ENCODE measurements at places on chromosomes 2 and 18.
A peak's percentile ranks its signal among the peaks of the same experiment; 100 is the strongest.

DNA sequence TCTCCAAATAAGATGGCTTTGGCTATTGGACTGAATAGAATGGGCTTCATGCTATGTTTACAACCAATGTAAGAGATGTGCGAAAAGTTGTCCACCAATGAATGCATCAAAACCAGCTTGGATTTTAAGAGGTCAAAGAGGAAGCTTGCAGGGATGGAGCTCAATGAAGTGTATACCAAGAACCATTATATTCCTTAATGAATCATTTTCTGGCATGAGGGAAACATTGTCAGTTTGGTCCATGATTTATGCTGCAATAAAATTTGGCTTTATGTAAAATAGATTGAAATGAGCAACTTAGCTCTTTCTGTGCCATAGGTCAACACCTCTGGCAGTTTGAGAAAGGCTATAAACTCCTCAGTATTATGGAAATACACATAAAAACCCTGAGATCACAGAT is 107.3 kb downstream of the SH3BP4 start:
- DNase-seq, result no peak

- DNase-seq, result peak; percentile 57
These were observed 239.0 kb upstream of the MMADHC start for GRCh38 chr2:149826471-149827125.

DNA sequence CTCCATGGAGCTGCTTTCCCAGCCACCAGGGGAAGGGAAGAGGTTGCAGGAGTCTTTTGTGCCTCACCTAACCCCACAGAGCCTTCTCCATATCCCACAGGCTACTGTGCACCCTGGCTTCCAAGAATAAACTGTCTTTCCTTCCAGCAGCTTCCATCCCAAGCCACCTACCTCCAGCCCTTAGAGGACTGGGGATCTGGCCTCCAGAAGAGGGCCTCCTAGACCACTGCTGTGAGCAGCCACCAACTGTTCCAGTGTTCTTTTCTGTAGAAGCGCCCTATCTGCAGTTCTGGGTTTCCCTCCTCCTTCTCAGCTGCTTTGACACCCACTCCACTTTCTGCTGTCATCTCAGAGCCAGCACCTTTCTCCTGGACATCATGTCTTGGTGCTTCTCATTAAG is 30.7 kb upstream of the REG3G start:
- DNase-seq, result no peak

DNA sequence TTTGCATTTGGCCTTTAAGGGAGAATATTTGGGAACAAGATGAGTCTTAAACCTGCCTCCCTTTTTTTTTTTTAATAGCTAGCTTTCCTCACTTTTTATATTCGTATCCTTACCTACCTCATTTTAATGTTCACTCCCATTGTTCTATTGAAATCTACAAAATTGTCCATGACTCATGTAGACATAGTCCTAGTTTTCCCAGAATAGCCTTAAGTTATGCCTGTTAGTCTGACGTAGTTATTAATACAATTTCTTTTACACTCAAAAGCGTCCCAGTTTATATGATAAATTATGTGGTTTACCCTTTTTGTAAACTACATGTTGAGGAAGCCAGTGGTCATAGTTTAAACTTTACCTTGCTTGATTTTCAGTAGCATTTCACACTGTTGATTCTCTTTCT is 73.4 kb downstream of the UBR3 start:
- no peak for DNase-seq

GRCh38 chr2:105845976-105846375 is 101.3 kb downstream of the NCK2 start:
- DNase-seq, result no peak

DNA sequence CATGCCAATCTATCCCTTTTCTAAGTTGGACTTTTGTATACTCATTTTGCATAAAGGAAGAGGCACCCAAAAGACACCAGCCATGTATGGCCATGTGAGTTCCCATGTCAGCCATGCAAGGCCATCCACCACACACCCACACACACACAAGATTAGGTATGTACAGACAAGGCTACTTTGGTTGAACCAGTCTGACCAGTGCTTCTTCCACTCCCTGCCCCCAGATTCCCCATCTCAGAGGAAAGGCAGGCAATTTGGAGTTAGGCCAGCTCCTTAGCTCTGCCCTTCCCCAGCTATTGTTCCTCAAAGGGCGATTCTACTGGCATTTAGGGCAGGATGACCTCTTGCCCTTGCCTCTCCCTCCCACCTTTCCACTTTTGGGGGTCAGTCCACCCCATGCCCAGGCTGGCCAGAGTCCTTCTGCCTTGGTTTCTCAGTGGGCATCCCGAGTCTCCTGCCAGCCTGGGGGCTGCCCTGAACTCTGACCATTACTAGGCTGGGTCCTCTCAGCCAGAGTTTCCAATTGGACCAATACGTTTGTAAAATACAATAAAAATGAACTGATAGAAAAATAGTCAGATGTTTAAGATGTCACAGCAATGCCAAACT is 101.1 kb downstream of the ZBTB7C start:
- no peak for DNase-seq

GRCh38 chr2:72211350-72211749 is 63.7 kb upstream of the CYP26B1 start:
- no peak for DNase-seq
